ENCODE measurements at places on chromosomes 5 and 9.

- no peak for DNase-seq
Observed at GRCh38 chr9:1320607-1321195, 270.5 kb downstream of the DMRT2 start.

DNA sequence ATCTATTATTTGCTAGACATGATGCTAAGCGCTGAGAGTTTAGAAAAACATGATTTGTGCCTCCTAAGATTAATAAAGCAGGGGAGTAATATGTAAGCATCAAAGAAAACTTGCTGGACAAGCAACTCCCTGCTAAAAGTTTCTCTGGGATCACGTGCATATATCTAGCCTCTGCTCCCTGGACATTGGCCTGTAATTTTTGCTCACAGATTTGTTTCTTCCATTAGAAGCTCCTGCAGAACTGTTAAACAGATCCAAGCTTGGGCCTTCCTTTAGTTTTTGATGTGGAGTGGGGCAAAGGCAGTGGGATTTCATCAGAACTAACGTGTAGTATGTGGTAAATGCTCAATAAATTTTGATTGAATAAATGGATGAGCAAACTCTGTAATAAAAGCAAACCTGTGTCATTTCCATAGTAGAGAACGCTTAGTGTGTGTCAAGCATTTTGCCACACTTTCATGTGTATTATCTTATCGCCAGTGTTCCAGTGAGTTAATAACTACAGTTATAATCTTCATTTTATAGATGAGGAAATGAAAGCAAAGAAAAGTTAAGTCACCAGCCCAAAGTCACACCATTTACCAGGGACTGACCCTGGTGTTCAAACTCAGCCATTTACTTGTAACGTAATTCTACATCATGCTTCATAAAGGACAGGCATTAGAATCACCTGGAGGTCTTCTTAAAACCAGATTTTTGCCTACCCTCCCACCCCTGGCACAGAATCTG, 100.3 kb downstream of the PCSK5 start:
- no peak for DNase-seq

DNA sequence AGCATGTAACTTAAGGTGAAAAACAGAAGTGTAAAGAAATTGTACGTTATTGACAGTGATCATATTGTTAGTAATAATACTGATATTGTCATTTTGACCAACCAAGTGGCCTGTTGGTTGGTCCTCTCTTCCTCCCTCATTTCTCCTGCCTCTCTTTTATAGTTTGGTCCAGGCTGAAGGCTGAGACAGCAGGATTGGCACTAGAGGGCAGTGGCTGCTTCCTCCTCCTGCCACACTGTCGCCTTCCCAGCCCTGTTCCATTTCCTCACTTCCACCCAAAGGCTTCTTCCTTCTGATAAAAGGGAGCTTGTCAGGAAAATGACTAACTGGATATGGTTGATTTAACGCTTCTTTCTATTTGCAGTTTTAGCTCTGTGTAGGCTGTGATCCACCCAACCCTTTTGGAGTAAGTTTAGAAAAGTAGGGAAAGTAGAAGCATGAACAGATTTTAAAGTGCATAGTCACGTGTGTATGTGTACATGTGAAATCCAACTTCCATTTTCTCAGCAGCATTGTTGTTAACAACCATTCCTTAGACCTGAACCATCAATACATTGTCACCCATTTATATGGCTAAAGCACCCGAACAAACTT, 35.6 kb downstream of the PTCD2 start:
- no peak for DNase-seq

- no peak for DNase-seq
Observed at GRCh38 chr5:67058998-67059743, 137.4 kb downstream of the CD180 start.

DNA sequence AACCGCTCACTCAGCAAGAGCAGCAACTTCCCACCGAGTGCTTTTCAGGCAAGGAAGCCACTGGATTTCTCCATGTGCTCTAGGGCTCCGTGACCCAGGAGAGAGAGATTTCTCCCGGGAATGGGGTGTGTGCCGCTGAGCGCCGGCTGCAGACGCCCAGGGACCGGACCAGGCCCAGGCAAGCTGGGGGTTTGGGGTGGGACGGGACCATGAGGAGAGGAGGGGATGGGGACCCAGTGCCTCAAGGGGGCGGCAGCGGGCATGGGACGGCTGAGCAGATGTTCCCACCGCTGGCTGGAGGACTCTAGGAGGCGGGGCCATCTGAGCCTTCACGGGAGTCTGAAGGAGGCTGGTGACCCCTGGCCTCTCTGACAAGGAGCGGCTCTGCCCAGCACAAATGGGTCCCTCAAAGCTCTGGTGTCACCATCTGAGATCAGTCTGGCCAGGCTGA, 8.5 kb downstream of the LCN9 start:
- no peak for DNase-seq

GRCh38 chr5:154179846-154180710, 10.5 kb upstream of the GALNT10 start:
- DNase-seq = no peak

DNA sequence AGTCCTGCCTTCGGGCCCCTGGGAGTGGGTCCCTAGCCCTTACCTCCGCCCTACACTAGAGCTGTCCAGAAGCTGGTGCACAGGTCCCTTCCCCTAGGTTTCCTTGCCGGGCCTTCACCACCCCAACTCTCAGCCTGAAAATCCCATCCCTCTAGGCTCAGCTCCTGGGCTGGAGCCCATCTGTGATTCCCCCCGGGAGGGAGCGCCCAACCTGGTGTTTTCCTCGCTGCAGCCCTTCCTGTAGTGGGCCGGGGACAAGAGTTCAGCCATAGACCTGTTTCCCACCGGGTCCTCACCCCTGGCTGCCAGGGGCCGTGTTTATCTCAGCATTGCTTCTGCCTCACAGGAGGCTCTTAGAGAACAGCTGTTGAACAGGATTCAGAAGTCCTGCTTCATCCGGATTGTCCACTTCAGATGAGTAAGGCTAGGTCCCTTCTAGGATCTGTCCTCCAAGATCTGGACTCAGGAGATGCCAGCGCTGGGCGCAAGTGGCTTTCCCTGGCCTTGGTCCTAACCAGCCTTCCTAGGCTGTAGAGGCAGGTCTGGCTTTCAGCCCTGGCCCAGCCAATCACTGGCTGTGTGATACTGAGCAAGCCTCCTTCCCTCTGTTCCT, 965 bp downstream of the GLIPR2 start:
- DNase-seq = no peak

DNA sequence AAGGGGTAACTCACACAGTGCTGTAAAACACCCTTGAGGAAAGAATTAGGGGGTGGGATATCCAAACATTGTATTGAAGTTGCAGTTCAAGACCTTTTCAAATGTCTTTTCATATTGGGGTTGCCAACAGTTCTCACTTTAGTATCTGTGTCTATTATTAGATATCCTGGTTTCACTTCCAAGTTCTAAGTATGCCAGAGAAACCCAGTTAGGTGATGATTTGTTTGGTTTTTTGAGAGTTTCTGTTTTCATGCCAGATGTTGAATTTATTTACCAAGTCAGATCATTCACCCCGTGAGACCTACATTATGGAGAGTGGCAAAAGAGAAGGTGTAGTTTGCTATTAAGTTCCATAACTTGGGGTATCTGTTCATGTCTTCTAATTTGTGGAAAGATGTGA, 64.5 kb downstream of the C9orf152 start:
- DNase-seq = no peak

GRCh38 chr5:137209232-137209809, 289.8 kb downstream of the SPOCK1 start:
- no peak for DNase-seq

All from brain pericyte (primary cell).